ENCODE measurements at places on chromosomes 6 and 20.

- no peak for DNase-seq
These were observed 396.5 kb downstream of the HDGFL1 start for GRCh38 chr6:22965889-22966288.

DNA sequence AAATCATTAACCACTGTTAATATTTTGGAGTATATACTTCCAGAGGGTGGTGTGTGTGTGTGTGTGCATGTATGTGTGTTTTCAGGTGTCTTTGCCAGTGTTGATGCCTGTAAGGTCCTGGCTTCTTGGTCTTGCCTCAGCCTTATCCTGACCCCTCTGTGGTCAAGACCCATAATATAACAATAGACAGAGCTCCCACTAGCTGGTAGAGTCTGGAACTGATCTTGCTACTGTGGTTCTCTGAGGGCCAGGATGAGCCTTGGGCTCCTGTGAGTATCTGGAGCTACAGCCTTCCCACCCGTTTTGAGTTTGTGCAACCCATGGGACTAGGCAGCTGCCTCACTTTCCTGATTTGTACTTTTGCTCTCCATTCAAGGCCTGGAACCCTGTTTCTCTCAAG is 191.0 kb downstream of the IBTK start:
- DNase-seq: no peak

DNA sequence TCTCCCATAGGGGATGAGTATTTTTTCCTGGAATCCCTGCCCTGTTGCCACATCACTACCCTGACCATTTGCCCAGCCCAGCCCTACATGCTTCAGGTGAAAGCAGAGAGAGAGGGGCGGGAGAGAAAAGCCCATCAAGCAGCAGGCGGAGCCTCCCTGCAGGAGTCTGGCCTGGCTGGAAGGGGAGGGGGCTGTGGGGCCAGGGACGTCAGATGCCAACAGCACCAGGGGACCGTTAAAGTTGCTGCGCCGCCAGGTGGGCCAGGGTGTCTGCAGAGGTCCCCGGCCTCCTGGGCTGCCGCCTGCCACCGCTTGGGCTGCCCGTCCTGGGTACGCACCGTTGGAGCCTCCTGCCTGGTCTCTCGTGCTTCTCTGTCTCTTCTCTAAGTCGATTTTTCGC is 757 bp upstream of the R3HDML start:
- DNase-seq: no peak

- DNase-seq: no peak
These were observed 62.9 kb upstream of the ZNF217 start for GRCh38 chr20:53656293-53657202.

DNA sequence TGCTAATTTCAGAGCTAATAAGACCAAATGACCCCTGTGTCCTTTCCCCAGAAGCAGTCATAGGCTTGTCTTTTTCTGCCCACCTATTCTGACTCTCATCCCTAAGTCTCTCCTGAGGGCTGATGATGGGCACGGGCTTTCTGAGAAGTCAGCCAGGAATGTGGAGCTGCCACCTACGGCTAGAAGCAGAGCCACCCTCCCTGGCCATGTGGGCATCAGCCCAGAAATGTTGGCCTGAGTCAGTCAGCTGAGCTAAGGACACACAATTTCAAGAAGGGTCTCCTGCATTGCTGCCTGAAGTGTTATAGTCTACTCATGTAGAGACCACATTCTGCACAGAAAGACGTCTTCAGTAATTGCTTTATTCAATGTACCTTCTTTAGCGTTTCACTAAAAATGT is 17.1 kb downstream of the MYLIP start:
- no peak for DNase-seq

DNA sequence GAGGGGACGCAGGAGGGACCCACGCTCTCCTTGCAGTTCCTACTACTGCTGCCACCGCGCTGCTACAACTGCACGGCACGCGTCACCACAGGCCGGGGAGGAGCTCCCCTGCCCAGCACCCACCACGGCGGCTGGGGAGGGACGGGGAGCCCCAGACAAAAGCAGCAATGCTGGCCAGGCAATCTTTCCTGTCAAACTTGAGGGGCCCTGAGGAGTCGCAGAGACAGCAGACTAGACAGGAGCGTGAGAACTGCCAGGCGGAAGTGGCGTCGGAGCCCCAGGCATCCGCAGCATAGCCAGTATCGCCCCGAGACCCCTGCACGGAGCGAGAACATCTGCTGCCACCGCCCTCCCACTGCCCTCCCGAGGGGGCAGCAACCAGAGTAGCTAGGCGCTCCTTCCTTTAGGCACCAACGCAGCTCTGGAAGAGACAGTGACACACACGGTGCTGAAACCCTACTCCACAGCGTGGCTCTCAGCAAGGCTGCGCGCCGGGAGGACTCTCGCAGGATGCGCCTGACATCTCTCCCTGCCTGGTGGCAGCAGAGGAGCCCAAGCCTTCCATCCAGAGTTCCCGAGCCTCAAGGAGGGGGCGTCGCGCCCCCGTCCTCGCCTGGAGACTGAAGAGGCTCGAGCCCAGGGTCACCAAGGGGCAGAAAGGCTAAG is 2.2 kb downstream of the TAF4 start:
- DNase-seq: no peak

GRCh38 chr6:163985710-163986109 is 571.2 kb downstream of the QKI start:
- no peak for DNase-seq

- no peak for DNase-seq
These were observed 45.6 kb downstream of the TOX2 start for GRCh38 chr20:43960231-43960630.

- DNase-seq: no peak
These were observed 35.0 kb downstream of the NKAIN2 start for GRCh38 chr6:123838505-123839234.

- DNase-seq: peak; percentile 81
These were observed 557 bp upstream of the DYNLRB1 start for GRCh38 chr20:34515484-34516246.

- DNase-seq: no peak
These were observed 122.3 kb downstream of the BANF2 start for GRCh38 chr20:17822039-17822438.

DNA sequence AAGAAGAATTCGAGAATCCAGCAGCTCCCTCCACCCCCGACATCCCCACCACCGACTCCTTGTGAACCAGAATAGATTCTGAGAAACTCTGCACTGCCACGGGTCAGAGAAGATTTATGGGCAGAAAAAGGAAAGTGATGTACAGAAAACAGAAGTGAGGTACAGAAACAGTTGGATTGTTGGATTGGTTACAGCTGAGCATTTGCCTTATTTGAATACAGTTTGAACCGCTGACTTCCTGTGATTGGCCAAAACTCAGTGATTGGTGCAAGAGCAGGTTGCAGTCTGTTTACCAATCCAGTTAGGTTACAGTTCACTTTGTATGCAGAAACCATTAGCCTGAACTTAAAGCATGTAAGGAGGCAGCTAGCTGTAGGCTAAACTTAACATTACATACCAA is 131.2 kb upstream of the HDDC2 start:
- no peak for DNase-seq

DNA sequence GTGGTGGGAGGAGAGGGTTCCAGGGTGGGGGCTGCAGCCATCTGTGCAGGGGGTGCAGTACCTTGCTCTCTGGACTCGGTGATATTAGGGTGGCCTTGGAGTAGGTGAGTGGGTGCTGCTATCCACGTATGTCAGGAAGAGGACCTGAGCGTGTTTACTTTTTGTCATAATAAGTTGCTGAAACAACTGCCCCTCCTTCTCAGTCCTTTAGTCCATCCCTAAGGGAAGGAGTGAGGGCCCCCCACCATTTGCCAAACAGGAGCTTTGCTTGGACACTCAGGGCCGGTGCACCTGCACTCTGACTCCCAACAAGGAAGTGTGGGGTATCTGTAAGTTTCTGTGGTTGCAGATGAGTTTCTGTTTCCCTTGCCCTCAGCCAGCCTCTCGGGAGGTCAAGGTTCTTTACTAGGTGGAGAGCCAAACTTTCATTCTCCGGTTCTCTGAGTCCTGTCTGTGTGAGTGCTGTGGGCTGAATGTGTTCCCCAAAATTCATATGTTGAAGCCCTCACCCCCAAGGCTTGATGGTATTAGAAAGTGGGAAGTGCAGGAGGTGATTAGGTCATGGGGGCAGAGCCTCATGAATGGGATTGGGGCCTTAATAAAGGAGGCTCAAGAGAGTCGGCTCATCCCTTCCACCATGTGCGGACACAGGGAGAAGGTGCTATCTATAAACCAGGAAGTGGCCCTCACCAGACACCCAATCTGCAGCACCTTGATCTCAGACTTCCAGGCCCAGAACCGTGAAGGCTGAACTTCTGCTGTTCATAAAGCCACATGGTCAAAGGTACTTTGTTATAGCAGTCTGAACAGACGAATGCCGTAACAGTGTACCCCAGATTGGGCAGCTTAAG is 19.6 kb upstream of the CCR6 start:
- no peak for DNase-seq

GRCh38 chr20:33004141-33004751 is at the start of gene SUN5:
Gene SUN5, minus strand, starts transcription at chr20:33004433. Its CDS starts 93 bp downstream, at chr20:33004340.
- DNase-seq: no peak

DNA sequence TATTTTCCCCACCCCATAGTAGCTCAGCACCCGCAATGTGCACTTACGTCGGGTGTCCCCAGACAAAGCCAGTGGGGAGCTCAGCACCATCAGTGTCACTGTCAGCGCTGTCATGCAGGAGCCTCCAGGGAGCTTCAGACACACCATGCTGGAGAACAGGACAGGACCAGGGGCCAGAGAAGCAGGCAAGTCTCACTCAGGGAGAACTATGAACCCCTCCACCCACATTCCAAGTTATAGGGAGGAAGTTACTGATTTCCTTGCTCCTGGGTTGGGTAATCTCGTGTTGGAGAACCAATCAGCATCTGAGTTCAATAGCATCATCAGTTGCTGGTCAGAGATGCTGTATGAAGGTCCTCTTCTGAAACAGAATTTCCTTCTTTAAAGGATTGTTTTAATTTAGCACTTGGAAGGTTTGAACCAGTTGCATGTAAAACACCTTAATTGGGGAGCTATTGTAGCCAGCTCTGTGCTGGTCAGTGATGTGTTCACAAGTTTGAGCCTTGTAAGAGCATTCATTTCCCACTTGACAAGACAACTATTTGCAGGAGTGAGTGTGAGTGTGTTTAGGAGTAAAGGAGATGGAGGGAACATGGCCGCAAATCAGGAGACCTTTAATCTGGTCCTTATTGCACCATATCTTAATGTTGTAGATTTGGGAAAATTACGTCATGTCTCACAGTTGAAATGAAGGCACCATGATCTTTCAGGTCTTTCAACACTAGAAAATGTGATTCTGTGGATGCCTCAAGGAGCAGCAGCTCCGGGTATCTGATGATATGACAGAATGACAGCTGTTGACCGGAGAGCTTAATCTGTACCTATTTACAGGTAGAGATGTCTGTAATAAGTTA is at the start of gene HLA-DRB1:
Gene HLA-DRB1, minus strand, starts transcription at position 253 of the 854 bp plus-strand sequence. Its CDS starts 106 bp downstream, at position 147.
- DNase-seq: peak; percentile 5

- peak; percentile 68 for DNase-seq
These were observed 47.2 kb downstream of the TRERF1 start for GRCh38 chr6:42404484-42404883.

- DNase-seq: no peak
These were observed 8.5 kb downstream of the BAG2 start for GRCh38 chr6:57180596-57180995.

DNA sequence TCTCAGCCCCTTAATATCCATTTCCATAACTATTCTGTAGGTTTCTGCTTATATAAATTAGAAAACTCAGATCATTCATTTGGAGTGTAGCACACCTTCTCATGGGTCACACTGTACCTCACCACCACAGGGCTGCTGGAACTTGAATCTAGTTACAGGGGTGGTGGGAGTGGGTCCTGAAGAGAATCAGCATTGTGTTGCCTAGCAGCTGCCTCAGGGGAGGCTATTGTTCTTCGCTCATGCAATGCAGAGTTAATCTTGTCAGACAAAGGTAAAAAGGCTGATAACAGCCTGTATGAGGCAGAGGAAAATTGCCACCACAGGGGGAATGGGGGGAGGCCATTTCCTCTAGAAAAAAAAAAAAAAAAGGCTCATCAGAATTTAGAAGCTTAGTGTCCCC is 496.0 kb upstream of the ADGRB3 start:
- DNase-seq: no peak

DNA sequence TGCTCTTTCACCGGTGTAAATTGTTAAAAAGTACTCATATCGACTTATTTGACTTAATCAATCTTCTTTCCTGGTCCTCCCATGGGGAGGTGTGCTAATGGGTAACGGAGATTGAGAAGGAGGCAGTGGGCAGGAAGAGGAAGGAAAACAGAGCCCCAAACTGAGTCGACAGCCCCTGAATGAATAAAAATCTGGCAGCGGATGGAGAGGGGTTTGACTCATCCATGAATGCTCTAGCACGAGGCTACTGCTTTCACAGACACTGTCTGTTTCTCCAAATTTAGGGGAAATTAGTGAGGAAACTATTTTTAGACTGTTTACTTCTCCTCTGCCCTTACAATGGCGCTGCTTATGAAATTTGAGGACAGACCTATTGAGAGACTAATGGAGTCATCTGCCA is 142.2 kb upstream of the ATXN1 start:
- no peak for DNase-seq
